NCI-H187 treated with DMSO at 0.1 percent for 48 hours (cell line): ENCODE measurements at places on chromosomes 3 and 15.

GRCh38 chr3:132262305-132262704 is 54.9 kb upstream of the ACP3 start:
- DNase-seq, result no peak

GRCh38 chr3:23341147-23341838 is 138.2 kb downstream of the UBE2E2 start:
- DNase-seq, result no peak

DNA sequence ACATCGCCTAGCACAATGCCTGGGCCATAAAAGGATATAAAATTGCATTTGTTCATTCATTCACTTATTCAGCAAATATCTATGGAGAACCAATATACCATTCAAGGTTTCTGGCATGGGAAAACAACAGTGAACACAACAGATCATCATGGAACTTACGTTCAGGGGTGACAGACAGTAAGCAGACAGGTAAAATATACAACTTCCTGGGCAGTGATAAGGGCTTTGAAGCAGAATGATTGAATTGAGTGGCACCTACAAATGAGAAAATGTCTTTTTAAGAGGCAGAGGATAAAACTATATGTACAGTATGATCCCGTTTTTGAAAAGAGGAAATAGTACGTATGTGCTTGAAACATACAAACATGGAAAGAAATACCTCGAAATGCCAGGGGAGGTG is 39.2 kb downstream of the CMTM7 start:
- no peak for DNase-seq

- DNase-seq, result no peak
Measured at GRCh38 chr15:36940636-36941260, 159.6 kb downstream of the MEIS2 start.

DNA sequence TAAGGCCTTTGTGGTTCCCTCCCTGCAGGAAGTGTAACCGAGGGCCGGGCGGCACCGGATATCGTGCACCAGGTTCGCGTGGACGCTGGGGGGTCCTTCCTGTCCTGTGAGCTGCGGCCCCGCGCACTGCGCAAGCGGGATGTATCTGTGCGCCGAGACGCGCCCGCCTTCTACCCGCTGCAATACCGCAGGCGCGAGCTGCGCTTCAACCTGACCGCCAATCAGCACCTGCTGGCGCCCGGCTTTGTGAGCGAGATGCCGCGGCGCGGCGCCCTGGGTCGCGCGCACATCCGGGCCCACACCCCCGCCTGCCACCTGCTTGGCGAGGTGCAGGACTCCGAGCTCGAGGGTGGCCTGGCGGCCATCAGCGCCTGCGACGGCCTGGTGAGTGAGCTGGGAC is 35.9 kb downstream of the SAXO2 start:
- no peak for DNase-seq

- DNase-seq, result no peak
Measured at GRCh38 chr15:43412096-43412495, 41.2 kb downstream of the TUBGCP4 start.

GRCh38 chr3:23713641-23714040 is 92.1 kb upstream of the UBE2E1 start:
- no peak for DNase-seq

- no peak for DNase-seq
Measured at GRCh38 chr3:26345613-26346012, 277.0 kb upstream of the LRRC3B start.

DNA sequence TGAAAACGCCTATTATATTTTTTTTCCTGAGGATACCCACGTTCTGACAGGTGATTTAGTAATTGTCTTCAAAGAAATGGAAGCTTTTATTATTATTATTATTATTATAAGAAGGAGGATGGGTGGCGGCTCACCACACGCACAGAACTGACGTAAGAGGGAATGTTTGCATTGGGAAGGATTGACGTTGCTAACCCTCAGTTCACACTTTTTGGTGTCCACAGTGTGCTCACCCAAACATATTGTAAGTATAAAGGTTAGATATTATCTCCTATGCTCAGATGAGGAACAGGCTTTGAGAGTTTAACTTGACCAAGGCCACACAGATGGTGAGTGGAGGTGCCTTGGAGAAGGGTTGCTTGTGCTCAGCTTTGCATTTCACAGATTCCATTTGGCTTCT is 533.5 kb upstream of the TBL1XR1 start:
- no peak for DNase-seq

DNA sequence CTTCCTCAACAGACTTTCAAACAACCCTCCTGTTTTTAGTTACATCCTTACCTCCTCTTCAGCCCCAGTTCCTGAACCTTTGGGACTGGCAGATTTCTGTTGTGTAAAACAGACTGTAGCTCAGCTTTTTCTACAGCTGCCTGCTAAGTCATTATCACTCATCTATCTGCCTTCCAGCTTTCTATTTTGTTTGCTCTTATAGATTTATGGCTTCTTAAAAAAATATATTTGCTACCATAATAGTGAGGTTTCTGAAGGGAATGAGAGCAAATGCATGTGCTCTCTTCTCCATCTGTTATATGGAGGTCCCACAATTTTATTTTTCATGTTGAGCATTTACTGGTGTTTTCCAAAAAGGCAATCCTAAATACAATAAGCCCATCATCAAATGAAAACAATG is 18.2 kb upstream of the GJD2 start:
- no peak for DNase-seq

- no peak for DNase-seq
Measured at GRCh38 chr3:134536781-134537180, 50.9 kb downstream of the CEP63 start.

DNA sequence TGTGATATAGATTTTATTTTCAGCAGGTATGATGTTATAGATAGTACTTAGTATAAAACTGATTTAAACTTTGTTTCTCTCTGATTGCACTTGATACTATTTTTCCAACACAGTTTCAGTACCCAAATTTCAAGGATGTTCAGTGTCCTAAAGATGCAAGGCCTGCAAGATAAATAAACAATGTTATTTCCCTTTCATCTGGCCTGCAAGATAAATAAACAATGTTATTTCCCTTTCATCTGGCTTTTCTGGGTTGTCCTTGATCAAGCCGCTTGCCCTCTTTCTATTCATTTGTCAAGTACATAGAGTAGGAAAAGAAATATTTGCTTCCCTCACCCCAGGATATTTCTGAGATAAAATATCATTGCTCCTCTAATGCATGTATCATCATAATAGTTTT is 571.0 kb downstream of the FGF12 start:
- DNase-seq, result no peak

DNA sequence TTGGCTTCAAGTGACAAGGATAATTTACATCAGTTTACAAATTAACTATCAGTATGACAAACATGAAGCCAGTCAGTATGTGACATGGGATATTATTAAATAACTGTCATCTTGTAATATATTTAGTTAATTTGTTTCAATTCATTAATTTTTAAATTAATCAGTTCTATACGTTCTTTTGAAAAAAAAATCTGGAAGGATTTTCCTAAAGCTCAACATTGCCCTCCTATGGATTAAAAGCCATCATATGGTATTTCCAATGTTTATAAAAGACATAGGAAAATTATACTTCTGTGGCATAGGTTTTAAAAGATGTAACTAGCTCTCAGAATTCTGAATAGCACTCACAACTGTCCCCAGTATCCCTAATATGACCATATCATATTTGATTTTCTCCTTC is 134.4 kb downstream of the PLOD2 start:
- DNase-seq, result no peak

GRCh38 chr3:87436781-87437543 is 160.6 kb upstream of the POU1F1 start:
- no peak for DNase-seq

- no peak for DNase-seq
Measured at GRCh38 chr15:88902846-88903245, 7.5 kb upstream of the HAPLN3 start.

DNA sequence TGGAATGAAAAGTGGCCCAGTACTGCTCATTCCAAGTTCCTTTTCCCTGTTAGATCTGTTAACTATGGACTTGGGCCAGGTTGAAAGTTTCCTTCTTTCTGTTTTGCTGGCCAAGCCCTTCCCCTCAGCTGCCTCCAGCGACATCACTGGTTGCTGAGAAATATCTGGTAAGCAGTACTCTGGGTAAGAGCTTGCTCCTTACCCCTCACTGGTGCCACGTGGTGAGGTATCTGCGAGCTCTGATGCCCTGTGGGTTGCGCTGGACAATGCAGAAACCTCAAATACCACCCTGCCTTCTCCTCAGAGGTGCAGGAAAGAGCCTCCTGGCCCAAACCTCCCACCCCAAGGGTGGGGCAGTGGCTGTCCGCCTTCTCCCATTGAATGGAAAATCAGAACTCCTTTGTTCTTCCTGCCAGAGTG is 42.9 kb upstream of the APH1B start:
- DNase-seq, result no peak

DNA sequence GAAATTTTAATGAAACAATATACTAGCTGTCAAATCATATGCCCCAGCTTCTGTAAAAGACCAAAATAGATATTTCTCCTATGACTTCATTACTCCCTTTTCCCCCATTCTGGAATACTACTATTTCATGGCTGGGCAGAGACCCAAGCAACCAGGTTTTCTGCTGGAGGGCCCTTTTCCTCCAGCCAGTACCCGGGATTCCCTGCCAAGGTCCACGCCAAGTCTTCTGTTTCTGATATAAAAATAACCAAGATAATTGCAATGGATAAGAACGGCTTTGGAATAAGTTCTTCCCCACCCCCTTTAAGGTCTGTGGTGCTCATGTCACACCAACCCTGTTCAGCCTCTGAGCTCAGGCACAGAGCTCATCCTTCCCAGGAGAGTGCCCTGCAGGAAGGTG is 17.2 kb upstream of the NMNAT3 start:
- DNase-seq, result no peak
